ENCODE measurements at places on chromosomes 13 and 19.

DNA sequence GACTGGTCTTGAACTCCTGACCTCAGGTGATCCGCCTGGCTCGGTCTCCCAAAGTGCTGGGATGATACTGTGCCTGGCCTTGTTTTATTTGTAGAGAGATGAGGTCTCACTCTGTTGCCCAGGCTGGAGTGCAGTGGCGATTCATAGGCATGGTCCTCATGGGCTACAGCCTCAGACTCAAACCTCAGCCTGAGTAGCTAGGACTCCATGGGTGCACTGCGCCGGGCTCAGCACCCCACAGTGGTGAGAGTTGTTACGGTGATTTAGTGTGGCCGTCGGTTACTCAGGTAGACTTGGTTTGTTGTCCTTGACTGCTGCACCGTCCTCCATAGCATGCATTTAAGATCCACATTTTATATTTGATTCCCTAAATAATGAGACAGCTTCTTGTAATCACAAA is 80.7 kb downstream of the SLC6A16 start:
- DNase-seq, result no peak

- peak; percentile 64 for DNase-seq
Measured at GRCh38 chr19:56838024-56838908, 2.3 kb downstream of the PEG3 start.

DNA sequence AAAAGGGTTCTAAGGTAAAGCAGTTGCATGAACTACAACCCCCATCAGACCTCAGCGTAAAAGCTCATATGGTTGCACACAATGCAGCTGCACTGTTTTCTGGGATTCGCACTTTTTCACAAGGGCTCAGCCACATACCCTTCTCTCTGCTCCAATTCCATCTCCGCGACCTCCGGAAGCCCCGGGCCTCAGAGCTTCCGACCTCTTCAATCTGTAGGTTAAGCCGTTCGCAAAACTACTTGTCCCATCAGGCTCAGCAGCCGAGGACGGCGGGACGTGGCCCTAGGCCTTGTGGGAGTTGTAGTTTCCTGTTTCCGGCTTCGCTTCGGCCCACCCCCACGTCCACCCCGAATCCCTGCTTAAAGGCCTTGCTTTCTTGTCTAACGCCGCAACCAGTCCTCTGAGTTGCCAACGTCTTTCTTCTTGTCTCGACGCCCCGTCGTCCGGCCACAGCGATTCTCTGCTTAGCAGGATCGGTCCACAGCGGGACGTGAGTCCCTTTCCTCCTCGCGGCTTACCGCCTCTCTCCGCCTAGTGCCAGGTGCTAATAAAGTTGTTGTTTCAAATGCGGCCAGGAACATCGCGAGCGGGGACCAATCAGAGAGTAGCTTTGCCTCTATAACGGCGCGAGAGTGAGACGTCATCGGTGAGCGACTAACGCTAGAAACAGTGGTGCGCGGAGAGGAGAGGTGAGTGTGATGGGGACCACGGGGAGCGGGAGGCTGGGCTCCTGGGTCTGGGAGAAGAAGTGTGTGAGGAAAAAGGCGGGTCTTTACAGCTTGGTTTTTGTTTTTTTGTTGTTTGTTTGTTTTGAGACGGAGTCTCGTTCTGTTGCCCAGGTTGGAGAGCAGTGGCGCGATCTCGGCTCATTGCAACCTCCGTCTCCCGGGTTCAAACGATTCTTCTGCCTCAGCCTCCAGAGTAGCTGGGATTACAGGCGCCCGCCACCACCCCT is at the start of the genes PRPF31 and TFPT:
TSS of gene PRPF31 (plus strand) at position 646 of the 955 bp plus-strand sequence. CDS start 2,525 bp downstream, outside the sequence.
TSS of gene TFPT (minus strand) at position 549 of the 955 bp plus-strand sequence. CDS start at position 161, 388 bp downstream.
- DNase-seq, result peak; percentile 94

- peak; percentile 36 for DNase-seq
Measured at GRCh38 chr13:75637181-75637750, 1.1 kb downstream of the LMO7 start.

DNA sequence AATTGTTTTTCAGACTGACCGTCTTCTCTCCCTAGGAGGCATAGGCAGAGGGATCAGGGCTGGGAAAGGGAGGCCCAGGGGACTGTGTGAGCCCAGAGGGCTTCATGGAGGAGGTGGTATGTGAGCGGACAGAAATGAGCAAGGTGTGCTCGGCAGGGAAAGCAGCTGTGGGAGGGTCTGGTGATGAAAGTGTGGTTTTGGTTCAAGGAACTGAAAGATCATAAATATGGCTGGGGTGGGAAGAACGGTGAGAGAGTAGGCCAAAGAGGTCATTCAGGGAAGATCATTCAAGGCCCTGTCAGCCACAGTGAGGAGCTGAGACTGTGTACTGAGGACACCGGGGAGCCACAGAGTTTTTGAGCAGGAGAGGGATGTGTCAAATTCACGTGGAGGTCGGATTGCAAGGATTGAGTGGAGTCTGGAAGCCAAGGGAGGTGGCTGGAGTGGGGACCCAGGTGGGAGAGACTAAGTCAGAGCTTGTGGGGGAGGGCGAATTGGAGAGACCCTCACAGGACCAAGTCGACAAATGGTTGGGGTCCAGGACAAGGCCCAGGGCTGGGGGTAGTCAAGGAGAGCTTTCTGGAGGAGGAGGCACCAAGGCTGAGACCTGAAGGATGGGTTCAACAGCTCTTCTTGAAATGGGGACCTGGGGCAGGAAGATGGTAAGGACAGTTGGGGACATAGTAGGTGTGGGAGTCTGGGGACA is 7.6 kb downstream of the PLD3 start:
- DNase-seq, result no peak

DNA sequence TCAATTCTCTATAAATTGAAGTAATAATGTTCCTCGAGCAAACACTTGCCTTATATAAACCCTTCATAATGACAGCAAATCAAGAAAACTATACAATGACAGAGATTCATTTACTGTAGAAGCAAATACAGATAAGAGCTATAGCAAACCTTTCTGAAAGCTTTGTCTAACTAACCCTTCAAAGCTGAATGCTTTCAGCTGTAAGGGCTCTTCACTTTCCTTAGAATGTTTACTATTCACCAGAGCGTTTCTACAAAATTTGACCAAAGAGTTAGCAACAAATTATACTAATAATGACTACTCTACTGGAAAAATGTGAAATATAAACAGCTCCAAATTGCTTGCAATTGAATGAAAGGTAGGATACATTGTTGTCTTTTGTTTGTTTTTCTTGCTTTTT is 218.1 kb downstream of the SLITRK5 start:
- no peak for DNase-seq

DNA sequence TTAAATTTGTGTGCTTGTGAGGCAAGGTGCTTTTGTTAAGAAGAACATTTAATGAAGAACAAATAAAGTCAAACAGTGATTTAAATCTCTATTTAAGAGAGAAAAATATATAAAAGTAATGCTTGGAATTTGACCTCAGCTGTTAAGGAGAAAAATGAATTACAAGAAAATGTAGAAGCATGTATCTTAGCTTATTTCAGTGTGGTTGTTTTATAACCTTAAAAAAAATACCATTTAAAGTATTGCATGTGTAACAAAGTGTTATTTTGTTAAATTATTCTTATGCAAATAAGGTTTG is 537.0 kb upstream of the SPRY2 start:
- no peak for DNase-seq

- DNase-seq, result no peak
Measured at GRCh38 chr13:30991184-30991583, 58.7 kb downstream of the TEX26 start.

- DNase-seq, result no peak
Measured at GRCh38 chr19:47720669-47721422, 7.6 kb downstream of the EHD2 start.

- peak; percentile 79 for DNase-seq
Measured at GRCh38 chr19:49361438-49362047, 673 bp downstream of the TEAD2 start.

DNA sequence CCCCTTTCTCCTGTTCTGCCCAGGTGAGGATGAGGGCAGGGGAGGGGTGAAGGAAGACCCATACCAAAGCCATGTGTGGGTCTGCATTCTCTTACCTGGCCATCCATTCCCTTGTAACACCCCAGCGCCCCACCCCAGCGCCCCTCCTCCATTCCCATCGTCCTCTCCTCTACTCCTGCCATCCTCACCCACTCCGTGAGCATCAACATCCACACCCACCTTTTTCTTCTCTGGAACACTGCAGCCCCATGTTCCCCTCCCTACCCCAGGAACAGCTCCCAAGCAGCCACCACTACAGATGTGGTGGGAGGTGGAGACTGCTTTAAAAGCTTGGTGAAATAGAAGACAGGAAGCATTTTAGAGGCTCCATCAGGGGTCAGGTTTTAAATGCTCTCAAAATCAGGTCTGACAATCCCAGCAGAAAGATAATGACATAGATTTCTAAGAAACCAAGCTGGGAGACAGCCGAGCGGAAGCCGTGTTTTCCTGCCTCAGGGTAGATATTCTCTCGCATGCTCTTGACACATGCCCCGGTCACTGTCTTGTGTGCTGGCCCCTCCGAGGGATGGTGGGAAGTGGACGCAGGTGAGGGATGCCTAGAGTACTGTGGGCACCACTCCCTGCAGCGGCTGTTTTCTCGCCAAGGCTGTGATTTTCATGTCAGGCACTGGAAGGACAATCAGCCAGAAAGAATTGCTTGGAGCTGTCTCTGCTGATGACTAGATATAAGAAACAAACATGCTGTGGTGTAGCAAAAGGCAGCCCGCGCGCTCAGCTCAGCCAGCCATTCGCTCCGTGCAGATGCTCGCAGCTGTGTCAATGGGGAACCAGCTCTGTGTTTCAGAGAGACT is 9.8 kb downstream of the MEDAG start:
- DNase-seq, result peak; percentile 75

Data from SK-N-SH (cell line).